ENCODE measurements at places on chromosomes 16 and 17.
A peak's percentile ranks its signal among the peaks of the same experiment; 100 is the strongest.

DNA sequence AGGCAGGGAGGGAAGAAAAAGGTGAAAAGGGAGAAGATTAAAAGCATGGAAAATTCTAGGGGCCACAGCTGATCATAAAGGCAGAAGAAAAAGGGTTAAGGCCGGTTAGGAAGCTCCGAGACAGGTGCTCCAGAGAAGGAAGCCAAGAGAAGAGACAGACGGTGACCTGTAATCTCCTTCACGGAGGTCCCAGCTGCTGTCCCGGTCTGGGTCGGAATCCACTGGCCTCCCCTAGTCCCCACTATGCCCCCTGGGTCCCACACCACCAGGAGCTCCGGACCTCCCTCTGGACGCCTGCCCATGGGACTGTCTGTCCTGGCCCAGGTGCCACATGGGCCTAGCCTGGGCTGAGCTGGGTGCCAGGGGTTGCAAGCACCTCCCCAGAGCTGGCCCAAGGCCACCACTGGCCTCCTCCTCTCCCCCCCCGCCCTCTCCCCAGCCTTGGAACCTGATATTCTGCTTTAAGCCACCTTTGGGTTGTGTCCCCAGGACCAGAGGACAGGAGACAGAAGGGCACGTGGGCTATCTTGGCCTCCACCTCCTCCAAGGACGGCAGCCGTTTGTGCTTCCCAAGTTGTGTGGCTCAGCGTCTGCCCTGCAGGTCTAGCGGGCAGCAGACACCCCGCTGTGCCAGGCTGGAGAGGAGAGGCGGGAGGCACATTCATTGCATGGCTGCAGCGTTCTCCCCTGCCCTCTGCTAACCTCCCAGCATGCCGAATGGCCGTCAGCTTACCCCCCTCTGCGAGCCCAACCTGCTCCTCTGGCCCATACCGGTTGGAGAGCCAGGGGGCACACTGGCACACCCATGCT lies 102.4 kb downstream of the ENGASE start:
- DNase-seq, result no peak

- DNase-seq, result no peak
Measured at GRCh38 chr16:22191532-22192260, 14.4 kb upstream of the EEF2K start.

GRCh38 chr16:17566075-17566474 lies 95.3 kb upstream of the XYLT1 start:
- DNase-seq, result no peak

DNA sequence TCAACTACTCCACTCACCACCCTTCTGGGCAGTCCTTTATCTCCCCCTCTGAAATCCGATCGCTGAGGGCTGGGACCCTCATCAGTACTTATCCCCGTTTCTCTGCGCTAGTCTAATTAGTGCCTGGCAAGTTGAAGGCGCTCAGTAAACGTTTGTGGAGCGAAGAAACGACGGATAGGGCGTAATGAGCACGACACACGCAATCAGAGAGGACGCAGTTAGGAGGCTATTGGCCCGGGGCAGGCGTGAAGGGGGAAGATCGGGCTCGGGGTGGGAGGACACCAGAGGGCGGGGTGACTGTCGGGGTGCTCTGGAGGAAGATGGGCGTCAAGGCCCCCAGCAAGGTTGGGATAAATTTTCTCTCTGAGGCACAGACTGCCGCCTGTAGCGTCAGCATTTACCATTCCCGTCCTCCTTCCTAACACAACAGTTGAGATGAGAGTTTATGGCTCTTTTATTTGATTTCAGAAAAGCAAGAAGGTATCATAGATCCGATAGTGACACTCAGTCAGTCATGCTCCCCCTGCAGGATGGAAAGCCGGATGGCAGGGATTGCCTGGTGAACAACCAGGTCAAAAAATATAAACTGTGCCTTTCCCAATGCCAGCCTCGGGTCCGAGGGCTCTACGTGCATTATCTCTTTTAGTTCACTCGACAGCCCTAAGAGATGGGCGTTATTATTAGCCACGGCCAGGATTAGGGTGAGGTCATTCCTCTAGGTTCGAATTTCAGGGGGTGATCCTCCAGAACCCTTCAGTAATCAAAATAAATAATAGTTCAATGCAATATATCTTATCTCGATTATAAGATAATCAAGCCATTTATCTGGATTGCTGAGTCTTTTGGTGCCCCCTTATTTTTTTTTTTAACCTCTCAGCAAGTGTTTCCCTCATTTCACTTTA lies 9.5 kb upstream of the ARL4D start:
- peak; percentile 66 for DNase-seq

DNA sequence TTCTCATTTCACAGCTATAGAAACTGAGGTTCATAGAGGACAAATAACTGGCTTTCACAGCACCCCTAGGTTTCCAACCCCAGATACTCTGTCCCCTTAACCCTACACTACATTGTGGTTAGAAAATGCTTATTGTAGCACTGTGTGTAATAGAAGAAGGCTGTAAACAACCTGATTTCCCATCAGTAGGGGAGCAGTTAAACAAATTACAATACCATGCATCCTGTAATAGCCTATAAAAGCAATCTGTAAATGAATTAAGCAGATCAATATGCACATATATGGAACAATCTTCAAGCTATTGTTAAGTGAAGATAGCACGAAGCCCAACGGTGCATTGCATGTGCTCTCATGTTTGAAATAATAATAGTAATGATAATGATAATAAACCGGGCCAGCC lies 39.2 kb upstream of the XPO6 start:
- DNase-seq, result no peak

- DNase-seq, result no peak
Measured at GRCh38 chr17:81002409-81003361, 11.0 kb downstream of the CHMP6 start.

GRCh38 chr16:68077866-68078700 lies 7.1 kb upstream of the NFATC3 start:
- no peak for DNase-seq

DNA sequence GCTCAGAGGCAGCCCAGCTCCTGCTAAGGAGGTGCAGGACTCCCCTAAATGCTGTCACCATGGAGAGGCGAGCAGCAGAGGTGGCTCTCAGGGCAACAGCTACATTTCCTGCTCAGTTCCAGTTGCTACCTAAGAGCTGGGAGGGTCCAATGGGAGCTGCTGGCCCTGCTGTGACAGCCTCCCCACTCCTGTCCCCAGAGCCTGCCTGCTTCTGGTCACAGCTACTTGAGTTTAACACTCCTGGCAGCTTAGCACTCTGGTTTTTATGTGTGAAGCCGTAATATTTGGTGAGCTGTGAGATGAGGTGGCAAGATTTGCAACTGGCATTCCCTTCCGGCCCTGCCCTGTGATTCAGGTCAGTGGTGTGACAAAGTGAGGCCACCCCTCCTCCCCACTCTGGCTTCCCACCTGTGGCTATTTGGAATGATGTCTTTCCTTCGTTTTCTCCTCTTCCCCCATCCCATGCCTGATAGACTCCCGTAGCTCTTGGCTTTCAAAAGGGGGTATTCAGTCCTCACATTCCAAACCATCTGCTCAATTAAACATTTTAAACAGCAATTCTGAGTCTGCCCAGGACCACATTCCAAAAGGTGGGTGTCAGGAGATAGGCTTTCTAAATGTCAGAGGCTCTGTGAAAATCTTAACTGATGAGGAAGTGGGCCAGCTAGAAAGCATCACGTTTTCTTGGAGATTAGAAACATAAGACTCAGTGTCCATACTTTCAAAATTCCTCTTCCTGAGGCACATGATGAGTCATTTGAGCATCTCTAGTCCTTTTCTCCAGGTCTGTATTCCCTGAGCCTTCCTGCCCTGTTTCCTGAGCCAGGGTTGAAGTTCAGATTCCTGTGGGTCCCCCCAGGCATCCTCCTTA lies 42.6 kb upstream of the SKAP1 start:
- DNase-seq, result no peak

GRCh38 chr17:70945386-70945785 lies 776.1 kb downstream of the KCNJ2 start:
- DNase-seq, result no peak

DNA sequence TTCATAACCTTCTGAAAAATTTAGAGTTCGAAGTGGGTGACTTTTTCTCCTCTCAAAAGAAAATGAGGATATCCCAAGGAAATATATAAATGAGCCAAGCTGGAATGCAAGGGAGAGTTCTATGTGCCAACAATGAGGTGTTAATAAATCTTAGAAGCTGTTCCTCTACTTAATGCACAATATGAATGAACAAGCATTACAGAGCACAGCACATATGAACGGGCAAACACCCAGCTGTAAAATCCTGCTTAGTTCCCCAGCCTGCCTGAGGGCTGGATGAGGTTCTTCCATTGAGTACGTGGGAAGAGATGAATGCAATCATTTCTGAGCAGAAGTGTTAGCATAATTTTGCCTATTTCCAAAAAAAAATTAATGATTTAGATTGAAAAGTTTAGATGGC lies 58.1 kb downstream of the WDR59 start:
- DNase-seq, result no peak

DNA sequence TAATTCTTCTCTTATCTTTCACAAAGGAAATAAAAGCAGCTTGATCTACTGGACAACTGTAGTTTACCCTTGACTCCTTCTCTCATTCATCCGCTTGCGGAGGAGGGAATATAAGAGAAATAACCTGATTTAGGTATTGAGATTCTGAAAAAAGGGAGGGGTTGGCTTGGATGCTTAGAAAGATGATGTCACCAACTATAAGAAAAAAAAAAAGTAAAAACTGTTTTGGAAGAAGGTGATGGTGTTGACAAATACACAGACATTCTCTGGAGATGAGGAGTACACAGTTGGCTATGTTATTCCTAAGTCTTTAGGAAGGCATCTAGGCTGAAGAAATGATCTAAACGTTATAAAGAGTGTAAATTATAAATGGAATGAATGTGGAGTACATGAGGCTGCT lies 103.3 kb downstream of the TMEM114 start:
- DNase-seq, result no peak

DNA sequence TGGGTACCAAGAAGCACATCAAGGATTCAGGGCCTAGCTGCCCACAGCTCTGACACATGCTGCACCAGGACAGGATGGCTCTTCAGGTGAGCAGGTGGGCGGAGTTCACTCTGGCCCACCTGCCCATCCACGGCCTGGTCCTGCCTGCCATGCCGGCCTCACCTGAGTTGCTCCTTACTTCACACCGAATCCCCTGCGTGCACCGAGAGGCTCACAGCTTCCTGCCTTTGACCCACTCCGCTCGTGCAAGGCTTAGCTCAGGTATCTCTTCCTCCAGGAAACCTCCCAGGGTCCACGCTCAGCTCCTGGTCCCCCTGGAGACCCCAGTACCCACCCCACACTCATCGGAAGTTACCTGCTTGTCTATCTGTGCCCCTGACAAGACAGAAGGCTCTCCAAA lies 21.6 kb upstream of the TNRC6C start:
- DNase-seq, result no peak

DNA sequence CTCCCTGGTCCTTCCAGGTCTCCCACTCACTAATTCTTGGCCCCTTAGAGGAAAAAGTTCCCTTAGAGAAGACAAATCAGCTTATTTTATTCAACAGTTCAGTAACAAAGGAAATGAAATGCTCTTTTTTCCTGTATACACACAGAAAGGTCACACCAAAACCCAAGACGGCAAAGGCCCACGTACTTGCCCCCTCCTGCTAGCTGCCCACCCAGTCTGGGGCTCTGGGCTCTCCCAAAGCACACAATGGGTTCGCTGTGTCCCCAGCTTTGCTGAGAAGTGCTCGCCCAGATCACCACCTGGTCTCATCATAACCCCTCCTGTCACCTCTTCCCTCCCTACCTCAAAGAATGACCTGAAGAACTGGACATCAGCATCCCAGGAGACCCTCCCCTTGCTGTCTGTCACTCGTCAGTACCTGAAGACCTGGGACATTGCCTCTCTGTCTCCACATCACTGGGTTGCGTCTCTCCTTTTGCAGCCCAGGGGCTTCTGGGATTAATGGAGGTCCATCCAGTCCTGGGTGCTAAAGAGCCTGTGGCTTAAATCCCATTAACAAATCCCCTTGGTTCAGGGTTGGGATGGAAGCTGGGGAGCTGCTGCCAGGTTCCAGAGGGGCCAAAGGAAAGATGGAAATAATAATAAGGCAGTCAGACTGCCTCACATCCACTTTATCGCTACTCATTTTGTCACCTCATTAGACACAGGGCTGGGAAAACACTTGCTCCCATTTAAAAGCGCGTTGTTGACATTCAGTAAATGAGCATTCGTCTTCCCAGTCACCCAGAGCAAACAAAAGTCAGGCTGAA lies 3.3 kb downstream of the SLC6A4 start:
- DNase-seq, result no peak

- DNase-seq, result no peak
Measured at GRCh38 chr17:63447471-63448009, 1.4 kb upstream of the CYB561 start.

DNA sequence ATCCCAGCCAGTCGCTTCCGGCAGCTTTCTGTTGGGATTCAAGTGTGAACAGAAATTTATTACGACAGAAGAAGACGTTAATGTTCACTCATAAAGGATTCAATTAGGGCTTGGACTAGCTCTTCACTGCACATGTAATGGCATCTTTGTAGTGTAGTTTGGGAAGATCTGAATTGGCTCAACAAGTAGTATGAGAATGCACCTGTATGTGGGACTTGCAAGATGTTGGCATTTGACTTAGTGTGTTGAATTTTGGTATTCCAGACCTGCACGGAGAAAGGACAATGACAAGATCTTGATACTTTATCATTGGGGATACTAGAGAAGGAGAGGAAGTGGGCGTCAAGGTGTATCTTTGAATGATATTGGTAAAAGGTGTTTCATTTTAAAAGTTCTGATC lies 1.2 kb downstream of the PSMD11 start:
- no peak for DNase-seq

DNA sequence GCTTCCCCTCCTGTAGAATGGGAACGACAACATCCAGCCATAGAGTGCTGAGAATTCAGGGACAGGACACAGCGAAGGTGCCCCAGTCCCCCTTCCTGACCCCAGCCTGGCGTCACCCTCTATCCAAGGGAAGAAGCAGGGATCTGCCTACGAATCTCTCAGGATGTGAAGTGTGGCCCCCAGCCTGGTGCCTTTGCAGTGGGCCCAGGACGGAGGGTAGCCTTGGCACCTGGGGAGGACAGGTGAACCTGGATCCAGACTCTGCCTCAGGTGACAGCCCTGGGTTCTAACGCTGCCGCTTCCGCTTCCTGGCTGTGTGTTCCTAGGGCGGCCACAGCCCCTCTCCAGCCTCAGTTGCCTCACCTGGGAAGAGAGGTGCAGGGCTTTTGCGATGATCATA lies 36.4 kb downstream of the JPH3 start:
- no peak for DNase-seq

DNA sequence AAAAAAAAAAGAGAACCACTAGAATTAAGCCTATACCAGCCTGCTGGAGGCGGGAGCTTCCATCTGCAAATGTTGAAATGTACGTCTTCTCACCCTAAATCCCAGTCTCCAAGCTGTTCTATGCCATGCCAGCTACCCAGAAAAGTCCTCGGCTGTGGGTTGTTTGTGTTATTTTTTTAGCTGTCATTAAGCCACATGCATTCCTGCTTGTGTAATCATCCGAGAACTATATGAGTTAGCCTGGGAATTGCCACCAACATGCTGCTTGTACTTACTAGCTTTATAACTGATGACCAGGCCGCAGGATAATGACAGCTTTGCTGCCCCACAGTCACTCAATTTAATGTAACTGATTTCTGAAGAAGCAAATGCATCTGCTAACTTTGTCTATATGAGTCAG lies 313.9 kb upstream of the SALL1 start:
- DNase-seq, result no peak

Data from activated CD4-positive, CD25-positive, alpha-beta regulatory T cell treated with anti-CD3 and anti-CD28 coated beads, Interleukin-2, amount 50 U/mL, for 72 hours (primary cell).